ENCODE measurements at places on chromosomes 6 and 20. TPM values are rescaled to one million over a fixed set of nuclear protein-coding genes. Genes with fewer than 3 reads are reported as not detected.

DNA sequence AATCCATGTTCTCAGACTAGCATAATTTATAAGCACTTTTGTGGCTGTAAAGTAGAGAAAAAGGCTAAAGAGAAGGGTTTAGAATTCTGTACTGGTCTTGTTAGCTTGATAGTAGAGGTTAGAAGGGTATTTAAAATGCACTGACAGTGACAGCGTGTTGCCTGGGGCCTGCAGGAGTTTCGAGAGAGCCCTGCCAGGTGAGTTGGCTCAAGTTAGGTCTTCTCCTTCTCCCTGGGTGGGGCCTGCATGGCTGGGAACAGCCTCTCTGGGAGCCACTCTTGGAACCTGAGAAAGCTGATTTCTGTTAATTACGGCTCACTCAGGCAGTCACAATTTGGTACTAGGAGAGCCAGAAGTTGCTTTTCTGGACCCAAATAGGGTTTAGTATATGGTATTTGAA lies 103.7 kb downstream of the ARID1B start:
- peaks cover 10% of the 10 kb centered on the region for H3K4me1 ChIP-seq
- H3K27ac ChIP-seq: no peak overlapping the region
- no peaks in the 10 kb centered on the region for H3K36me3 ChIP-seq
- H3K27me3 ChIP-seq: no peaks in the 10 kb centered on the region
- no peak overlapping the region for H3K4me3 ChIP-seq

- H3K36me3 ChIP-seq: peaks cover 3% of the 10 kb centered on the region
- H3K27ac ChIP-seq: no peak overlapping the region
- H3K4me1 ChIP-seq: no peaks in the 10 kb centered on the region
- no peaks in the 10 kb centered on the region for H3K27me3 ChIP-seq
- no peak for DNase-seq
Measured at GRCh38 chr20:15031546-15032351, 694.3 kb upstream of the FLRT3 start.

DNA sequence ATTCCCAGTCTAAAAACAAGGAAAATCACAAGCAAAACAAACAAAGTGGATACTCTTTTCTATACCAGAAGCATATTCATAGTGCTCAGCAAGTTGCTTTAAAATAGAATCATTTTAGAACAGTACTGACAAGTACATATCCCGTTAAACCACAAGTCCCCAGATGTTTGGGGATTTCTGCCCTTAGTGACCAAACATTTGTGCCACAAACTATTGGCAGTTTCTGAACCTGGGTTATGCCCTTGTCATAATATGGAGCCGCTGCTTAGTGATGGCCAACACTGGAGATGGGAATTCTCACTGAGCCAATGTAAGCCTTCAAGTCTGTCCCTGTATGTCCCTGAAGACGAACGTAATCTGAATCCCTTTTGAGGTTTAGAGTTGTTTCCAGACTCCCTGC lies 436.7 kb upstream of the JAG1 start:
- no peaks in the 10 kb centered on the region for H3K4me1 ChIP-seq
- no peaks in the 10 kb centered on the region for H3K36me3 ChIP-seq
- DNase-seq: no peak
- H3K4me3 ChIP-seq: no peak overlapping the region

GRCh38 chr20:32028647-32029372 lies 18.6 kb downstream of the CCM2L start:
- peaks cover 15% of the 10 kb centered on the region for H3K4me1 ChIP-seq
- DNase-seq: no peak
- H3K27ac ChIP-seq: no peak overlapping the region
- peaks cover 9% of the 10 kb centered on the region for H3K27me3 ChIP-seq
- H3K4me3 ChIP-seq: no peak overlapping the region
- H3K36me3 ChIP-seq: peaks cover 3% of the 10 kb centered on the region

- no peaks in the 10 kb centered on the region for H3K36me3 ChIP-seq
- no peak overlapping the region for H3K27ac ChIP-seq
- DNase-seq: no peak
- no peaks in the 10 kb centered on the region for H3K4me1 ChIP-seq
Measured at GRCh38 chr6:148054219-148054618, 288.4 kb upstream of the SASH1 start.

GRCh38 chr20:40572251-40572650 lies 116.8 kb downstream of the MAFB start:
- H3K36me3 ChIP-seq: no peaks in the 10 kb centered on the region
- H3K4me3 ChIP-seq: no peak overlapping the region
- H3K4me1 ChIP-seq: no peaks in the 10 kb centered on the region
- no peak for DNase-seq
- no peaks in the 10 kb centered on the region for H3K27me3 ChIP-seq
- no peak overlapping the region for H3K27ac ChIP-seq

DNA sequence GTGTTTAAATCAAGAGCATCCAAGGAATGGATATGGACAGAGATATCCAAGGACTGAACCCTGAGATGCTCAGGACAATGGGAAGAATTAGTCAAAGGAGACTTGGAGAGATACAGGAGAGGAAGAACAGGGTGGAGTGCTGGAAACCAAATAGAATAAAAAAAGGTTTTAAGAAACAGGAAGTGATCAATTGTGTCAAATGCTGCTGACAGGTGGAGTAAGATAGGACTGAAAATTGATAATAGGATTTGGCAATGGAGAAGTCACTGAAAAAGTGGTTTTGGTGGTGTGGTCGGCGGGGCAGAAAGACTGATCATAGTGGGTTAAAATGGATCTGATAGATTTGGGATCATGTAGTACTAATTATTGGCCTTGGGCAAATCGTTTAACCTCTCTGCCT lies 37.9 kb upstream of the PNRC1 start:
- no peak for DNase-seq
- H3K36me3 ChIP-seq: no peaks in the 10 kb centered on the region
- H3K27me3 ChIP-seq: no peaks in the 10 kb centered on the region
- no peak overlapping the region for H3K4me3 ChIP-seq
- no peak overlapping the region for H3K27ac ChIP-seq

- H3K27me3 ChIP-seq: peaks cover 2% of the 10 kb centered on the region
- H3K36me3 ChIP-seq: no peaks in the 10 kb centered on the region
- H3K27ac ChIP-seq: no peak overlapping the region
- peak; percentile 54 for DNase-seq
Measured at GRCh38 chr20:42027746-42028268, 409.6 kb upstream of the CHD6 start.

DNA sequence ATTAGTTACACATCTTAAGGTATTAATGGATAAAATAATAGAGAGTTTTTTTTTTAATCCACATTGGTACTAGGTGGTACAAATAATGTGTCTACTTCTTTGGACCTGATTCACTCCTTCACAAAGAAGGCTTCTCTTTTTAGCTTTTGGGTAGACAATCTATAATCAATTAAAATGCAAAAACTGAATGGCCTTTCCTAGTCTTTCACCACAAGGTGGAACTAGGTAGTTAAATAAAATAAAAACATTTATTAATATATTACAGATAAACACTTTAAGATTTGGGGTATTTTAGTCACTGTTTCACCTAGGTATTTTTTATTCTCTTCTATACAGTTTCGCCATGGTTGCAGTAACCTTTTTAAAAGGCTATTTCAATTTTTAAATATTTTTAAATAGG lies 68.3 kb upstream of the DST start:
- no peak for DNase-seq
- no peak overlapping the region for H3K4me3 ChIP-seq
- H3K27ac ChIP-seq: no peak overlapping the region
- peaks cover 5% of the 10 kb centered on the region for H3K4me1 ChIP-seq

GRCh38 chr6:55841341-55841740 lies 34.0 kb downstream of the BMP5 start:
- no peak for DNase-seq
- no peak overlapping the region for H3K4me3 ChIP-seq
- no peaks in the 10 kb centered on the region for H3K27me3 ChIP-seq
- H3K36me3 ChIP-seq: no peaks in the 10 kb centered on the region
- no peak overlapping the region for H3K27ac ChIP-seq

DNA sequence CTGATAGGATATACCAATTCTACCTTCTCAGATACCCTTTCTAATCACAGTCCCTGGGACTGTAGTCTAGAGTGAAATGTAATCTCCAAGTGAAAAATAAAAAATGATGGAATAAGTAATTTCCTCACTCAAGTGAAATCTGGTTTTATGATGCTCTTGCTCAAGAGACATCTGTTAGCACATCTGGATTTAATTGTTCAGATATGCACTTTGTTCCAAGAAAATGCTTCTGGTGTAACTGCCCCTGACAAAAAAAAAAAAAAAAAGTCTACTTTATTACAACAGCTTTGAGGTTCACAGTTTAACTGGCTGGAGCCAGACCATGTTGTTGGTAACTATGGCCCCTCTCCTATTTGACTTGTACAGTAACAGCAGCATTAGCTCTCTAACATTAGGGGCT lies 251.8 kb downstream of the BTBD9 start:
- DNase-seq: no peak
- H3K36me3 ChIP-seq: no peaks in the 10 kb centered on the region
- no peaks in the 10 kb centered on the region for H3K27me3 ChIP-seq
- H3K4me1 ChIP-seq: no peaks in the 10 kb centered on the region

- no peak overlapping the region for H3K27ac ChIP-seq
- peaks cover 3% of the 10 kb centered on the region for H3K36me3 ChIP-seq
- H3K4me3 ChIP-seq: no peak overlapping the region
- H3K27me3 ChIP-seq: no peaks in the 10 kb centered on the region
- no peak for DNase-seq
Measured at GRCh38 chr6:169575365-169575764, 126.5 kb downstream of the WDR27 start.

DNA sequence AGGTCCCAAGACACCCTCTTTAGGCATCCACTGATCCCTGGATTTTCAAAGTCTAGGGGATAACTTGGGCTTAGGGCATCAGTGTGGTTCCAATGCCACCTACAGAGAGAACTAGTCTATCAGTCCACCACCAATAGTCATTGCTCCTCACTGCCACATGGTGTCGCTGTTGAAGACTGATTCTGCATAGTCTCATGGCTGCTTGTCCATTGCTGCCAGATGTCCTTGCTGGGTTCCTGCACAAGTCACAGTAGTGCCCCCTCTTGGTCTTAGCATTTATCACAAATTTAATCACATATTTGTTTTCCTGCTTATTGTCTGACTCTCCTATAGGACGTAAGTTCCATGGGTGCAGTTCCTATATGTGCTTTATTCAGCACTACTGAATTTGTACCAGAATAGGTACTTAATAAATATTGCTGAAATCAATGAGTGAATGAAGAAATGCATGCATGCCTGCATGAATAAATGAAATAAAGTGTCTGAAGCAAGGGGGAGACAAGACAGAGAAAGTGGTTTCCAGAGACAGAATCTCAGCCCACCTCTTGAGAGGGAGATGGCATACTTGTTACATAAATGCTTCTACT lies 45.9 kb upstream of the RALY start:
- no peaks in the 10 kb centered on the region for H3K36me3 ChIP-seq
- no peak for DNase-seq
- no peak overlapping the region for H3K4me3 ChIP-seq
- H3K27me3 ChIP-seq: no peaks in the 10 kb centered on the region
- peaks cover 4% of the 10 kb centered on the region for H3K4me1 ChIP-seq
- no peak overlapping the region for H3K27ac ChIP-seq

- no peak overlapping the region for H3K4me3 ChIP-seq
- H3K27me3 ChIP-seq: peaks cover 43% of the 10 kb centered on the region
- no peak overlapping the region for H3K27ac ChIP-seq
Measured at GRCh38 chr20:40675599-40676221, 13.3 kb downstream of the MAFB start.

DNA sequence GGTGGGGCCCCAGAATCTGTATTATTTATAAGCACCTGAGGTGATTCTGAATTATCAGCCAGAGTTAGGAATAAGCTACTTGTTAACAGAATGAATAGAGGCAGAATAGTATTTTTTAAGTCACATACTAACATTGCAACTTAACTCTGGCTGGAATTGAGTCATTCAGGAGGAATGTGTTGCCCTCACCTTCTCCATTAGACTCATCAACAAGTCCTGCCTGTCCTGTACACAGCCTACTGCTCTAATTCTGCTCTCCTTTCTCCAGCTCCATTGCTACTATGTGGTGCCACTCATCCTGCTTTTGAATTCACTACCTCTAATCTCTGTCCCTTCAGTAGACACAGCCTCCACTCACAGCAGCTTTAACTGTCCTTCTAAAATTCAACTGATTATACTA lies 669.4 kb downstream of the DHX35 start:
- no peak overlapping the region for H3K27ac ChIP-seq
- DNase-seq: no peak
- H3K4me1 ChIP-seq: no peaks in the 10 kb centered on the region
- no peaks in the 10 kb centered on the region for H3K36me3 ChIP-seq
- no peak overlapping the region for H3K4me3 ChIP-seq

GRCh38 chr6:130365166-130366106 lies at the start of gene TMEM200A:
Gene TMEM200A (plus strand): TSS chr6:130366017. CDS start chr6:130440423, 74,406 bp downstream.
- peak; percentile 86 for DNase-seq
- H3K4me1 ChIP-seq: peaks cover 13% of the 10 kb centered on the region
- H3K27me3 ChIP-seq: peaks cover 10% of the 10 kb centered on the region
- H3K4me3 ChIP-seq: peak within 1 kb of the TSS; percentile 73
- H3K27ac ChIP-seq: peak within 1 kb of the TSS; percentile 61
- H3K36me3 ChIP-seq: no peaks in the 10 kb centered on the region

GRCh38 chr6:170111816-170112582 lies 178.9 kb downstream of the DLL1 start:
- H3K36me3 ChIP-seq: no peaks in the 10 kb centered on the region
- no peak overlapping the region for H3K27ac ChIP-seq
- peaks cover 3% of the 10 kb centered on the region for H3K4me1 ChIP-seq
- H3K27me3 ChIP-seq: no peaks in the 10 kb centered on the region

GRCh38 chr6:75349262-75349984 lies 64.8 kb upstream of the TMEM30A start:
- no peak overlapping the region for H3K27ac ChIP-seq
- H3K36me3 ChIP-seq: no peaks in the 10 kb centered on the region
- H3K27me3 ChIP-seq: peaks cover 3% of the 10 kb centered on the region
- peaks cover 5% of the 10 kb centered on the region for H3K4me1 ChIP-seq
- H3K4me3 ChIP-seq: peak overlapping the region; percentile 36

- peaks cover 18% of the 10 kb centered on the region for H3K4me1 ChIP-seq
- no peak for DNase-seq
- H3K27me3 ChIP-seq: no peaks in the 10 kb centered on the region
Measured at GRCh38 chr6:6663421-6664135, 75.1 kb downstream of the LY86 start.

The DTNBP1 gene
- total RNA-seq: 22.6 TPM

The MEI4 gene
- 1.7 TPM for total RNA-seq

The SLA2 gene
- total RNA-seq: not detected

The NOTCH4 gene
- 12.8 TPM for total RNA-seq

The LAMA2 gene
- total RNA-seq: 126 TPM

The SNAI1 gene
- total RNA-seq: 0.77 TPM

The NXT1 gene
- 16.0 TPM for total RNA-seq

The PRR18 gene
- 3.2 TPM for total RNA-seq

The SKIC2 gene
- total RNA-seq: 37.9 TPM

The ADGB gene
- total RNA-seq: 0.99 TPM

The ADGRG6 gene
- 32.0 TPM for total RNA-seq

The SNAP25 gene
- total RNA-seq: 370 TPM

Data from spinal cord (tissue), 10 donors.